ENCODE measurements at places on chromosomes 5 and 9. TPM values are rescaled to one million over a fixed set of nuclear protein-coding genes. Genes with fewer than 3 reads are reported as not detected.

- DNase-seq = no peak
Measured at GRCh38 chr5:146079695-146080373, 25.5 kb downstream of the PLAC8L1 start.

- DNase-seq = no peak
Measured at GRCh38 chr9:81855538-81855937, 72.7 kb upstream of the SPATA31D4 start.

DNA sequence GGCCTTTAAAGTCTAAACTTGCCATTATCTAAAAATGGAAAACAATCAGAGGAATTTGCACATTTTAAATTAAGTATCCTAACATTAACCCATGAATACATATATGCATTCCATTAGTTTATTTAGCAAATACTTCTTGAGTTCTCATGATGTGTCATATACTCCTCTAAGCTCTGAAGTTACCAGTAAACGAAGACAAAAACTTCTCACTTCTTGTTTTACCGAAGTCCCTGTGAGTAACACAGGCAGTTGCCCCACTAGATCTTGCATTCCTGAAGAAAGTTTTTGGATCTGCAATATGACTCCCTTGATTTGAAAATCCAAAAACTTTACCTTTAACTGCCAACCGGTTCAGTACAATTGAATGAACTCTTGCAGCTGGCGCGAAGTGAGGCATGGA lies 439.0 kb upstream of the MPDZ start:
- no peak for DNase-seq

DNA sequence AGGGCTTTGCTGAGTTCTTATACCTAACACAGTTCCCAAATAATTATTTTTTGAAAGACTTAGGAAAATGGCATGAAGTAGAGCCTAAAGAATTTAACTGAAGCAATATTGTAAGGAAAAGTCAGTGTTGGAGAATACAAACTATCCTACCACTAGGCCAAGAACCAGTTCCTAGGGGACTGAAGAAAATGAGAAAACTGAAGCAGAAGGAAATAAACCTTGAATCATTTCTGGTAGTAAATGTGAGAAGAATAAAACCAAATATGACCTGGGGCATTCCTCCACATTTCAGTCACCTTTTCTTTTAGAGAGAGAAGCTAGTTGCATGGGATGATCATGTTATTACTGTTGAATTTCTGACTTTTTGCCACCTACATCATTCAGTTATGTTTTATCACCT lies 1393.9 kb upstream of the C9orf72 start:
- no peak for DNase-seq

DNA sequence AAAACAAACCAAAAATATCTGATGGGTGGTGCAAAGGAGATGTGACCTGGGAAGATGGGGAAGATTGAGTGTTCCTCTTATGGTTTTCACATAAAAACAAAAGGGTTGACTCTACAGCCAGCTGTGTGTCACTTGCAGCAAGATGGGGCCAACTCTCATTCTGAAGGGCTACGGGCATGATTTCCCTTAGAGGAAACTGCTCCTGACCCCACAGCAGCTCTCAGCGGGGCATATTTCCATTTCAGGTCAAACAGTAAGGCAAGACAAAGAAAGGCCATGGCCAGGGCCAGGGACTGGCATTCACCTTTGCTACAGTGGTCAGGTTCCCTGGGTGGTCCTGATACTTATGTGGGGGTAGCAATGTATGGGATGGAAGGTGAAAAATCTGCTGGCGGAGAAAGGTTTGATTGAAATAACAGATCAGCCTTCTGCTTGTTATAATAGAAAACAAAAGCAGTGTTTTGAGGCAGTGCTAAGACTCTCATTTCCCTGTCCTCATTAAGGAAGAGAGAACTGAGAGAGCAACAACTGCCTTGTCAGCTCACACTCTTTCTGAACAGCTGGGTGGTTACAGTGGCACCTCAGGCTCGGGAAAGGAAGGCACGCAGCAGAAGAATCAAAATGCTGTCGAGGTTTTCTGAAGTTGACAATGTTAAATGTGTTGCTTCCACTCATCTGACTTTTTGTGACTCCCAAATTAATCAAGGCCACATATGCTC lies 120.7 kb upstream of the PCA3 start:
- no peak for DNase-seq

GRCh38 chr9:83068414-83068813 lies 5.5 kb upstream of the RASEF start:
- no peak for DNase-seq

DNA sequence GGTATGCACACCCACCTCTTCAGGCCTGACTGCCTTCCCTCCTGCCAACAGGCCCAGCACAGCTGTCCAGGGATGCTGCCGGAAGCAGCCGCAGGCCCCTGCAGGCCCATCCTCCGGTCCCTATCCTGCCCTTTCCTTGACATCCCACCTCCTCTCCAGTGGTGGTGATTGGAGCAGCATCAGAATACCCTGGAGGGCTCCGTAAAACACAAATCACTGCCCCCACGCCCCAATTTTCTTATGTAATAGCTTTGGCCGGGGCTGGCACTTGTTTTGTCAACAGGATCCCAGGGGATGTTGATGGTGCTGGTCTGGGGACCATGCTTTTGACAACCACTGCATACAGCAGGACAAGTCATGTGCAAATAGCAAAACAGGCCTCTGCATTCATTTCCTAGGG lies 274.5 kb downstream of the GADD45G start:
- no peak for DNase-seq

DNA sequence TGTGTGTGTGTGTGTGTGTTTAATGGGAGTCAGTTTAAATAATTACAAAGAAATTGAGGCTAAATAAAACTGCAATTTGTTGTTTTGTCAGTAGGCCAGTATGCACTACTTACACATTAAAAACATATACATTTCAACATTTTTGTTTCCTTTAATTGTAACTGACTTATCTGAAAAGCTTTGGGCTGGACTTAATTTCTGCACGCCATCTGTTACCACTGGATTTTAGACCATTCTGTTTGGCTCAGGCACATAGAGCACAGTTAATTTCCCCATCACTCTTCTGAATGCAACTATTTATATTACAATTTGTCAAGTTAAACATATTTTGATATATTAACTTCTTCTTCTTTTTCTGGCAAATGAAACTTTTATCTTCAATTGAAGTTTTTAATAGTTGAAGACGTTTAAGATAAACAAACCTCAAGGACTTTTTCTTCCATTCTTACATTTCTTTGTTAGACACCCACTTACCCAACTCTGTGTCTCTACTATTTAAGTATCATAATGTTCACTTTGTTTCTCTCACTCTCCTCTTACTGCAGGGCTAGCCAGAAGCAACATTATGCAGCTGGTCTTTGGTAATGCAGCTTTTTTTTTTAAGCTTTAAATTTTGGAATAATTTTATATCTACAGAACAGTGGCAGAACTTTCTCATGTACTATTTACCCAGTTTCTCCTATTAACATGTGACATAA lies 253.4 kb upstream of the ANKH start:
- DNase-seq = no peak

DNA sequence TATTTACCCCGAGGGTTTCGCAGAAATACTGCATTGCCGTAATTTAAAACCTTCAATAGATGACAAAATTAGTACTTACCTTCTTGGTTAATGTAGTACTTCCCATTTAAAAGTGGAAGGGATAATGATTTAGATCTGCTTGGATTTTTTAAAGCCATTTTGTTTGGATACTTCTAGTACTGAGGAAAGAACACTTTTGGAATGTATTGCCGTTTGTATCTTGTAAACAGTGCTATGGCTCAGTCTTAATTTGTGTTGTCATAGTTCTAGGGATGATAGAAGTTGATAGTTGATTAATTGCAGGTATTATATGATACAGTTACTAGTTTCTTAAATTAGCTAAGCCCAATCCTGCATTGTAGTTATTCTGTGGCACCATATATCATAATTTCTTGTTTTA lies 33.1 kb downstream of the TNPO1 start:
- no peak for DNase-seq

DNA sequence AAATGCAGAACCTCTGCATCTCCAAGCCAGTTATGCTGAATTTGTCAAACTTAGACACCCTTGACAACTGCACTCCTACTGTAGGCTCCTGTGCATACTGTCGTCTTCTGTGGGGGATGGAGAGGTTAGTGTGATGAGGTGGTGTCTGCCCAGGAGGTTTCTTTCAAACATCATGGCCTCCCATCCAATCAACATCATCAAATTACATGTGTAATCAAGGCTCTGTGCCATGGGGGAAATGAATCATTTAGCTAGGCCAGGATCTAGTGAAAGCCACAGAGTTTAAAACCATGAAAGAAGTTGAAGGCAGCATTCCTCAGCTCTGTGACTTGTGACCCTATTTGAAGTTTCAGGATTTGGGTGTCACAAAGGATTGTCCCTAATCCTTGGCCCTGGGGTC lies 240.6 kb downstream of the MARCHF11 start:
- DNase-seq = no peak

GRCh38 chr9:2227144-2227867 lies 212.2 kb downstream of the SMARCA2 start:
- no peak for DNase-seq

DNA sequence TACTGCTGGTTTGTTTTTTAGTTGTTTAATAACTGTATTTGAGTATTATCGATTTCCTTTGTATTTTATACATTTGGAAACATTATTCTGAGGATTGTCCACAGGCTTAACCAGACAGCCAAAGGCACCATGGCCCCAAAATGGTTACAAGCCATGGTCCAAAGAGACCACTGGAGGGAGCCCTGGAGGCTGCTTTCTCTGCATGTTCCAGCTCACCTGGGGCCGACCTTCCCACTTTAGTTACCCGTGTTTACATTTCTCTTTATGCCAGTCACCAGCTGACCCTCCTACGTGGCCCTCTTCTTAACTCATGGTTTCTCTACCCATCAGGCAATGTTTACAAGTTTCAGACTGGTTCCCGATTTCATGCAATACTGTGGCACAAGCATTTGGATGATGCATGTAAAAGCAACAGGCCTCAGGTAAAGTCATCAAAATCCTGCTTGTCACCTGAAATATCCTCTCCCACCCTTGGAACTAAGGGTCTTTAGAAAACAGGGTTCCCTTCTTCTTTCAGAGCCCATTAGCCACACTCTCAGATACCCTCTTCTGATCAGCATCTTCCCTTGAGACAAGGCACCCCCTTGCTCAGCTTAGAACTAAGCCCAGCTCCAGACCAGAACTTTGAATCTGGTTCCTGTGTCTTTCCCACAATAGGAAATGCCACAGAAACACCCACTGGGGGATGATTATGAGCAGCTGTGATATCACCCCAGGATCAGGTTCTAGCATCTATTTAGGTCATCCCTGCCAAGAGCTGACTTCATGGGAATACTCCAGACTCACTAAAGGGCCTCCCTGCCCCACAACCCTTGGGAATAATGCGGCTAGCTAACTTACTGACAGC lies 49.9 kb upstream of the GARNL3 start:
- DNase-seq = no peak

GRCh38 chr5:133244242-133244641 lies 192.4 kb downstream of the HSPA4 start:
- no peak for DNase-seq

GRCh38 chr9:117757561-117758190 lies 53.5 kb downstream of the TLR4 start:
- DNase-seq = no peak

- no peak for DNase-seq
Measured at GRCh38 chr9:130188860-130189481, 16.8 kb downstream of the NCS1 start.

GRCh38 chr9:131773911-131774379 lies 34.1 kb upstream of the RAPGEF1 start:
- no peak for DNase-seq

- no peak for DNase-seq
Measured at GRCh38 chr9:113597390-113598241, 134.1 kb downstream of the RGS3 start.

DNA sequence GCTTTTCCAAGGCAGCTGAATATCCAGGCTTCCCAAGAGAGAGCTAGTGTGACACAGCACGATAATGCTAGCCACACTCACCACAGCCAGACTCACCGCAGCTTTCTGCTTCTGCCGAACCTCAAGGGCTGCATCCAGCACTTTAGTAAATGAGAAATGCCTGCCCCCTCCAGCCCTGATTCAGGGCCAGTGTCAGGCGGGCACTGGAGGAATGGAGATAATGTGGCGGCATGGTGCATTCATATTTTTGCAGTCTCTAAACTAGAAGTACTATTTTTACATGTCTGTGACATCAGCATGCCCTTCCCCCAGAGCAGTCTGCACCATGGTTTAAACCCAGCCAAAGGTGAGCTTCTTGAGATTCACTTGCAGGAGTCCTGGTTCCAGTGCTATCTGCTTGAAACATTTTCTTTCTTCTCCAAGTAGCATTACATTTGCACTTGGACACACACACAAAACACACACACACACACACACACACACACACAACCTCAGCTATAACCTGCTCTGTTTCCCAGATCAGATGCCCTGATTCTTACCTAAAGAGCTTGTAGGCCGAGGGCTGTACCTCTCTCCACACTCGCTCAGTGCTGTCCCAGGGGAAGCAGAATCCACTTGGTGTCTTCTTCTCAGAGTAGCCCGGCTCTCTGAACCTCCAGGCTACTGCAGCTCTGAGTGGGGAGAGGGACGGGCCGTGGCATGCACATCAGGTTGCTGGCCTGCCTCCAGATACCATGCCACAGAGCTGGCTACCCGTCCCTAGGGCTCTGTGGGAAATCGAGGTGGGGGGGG lies at the start of gene FGF1:
FGF1 (minus strand) TSS at position 673 of the 792 bp plus-strand sequence. CDS start 71,963 bp downstream, outside the sequence.
- no peak for DNase-seq

- DNase-seq = peak; percentile 15
Measured at GRCh38 chr5:94469894-94470329, 148.5 kb downstream of the KIAA0825 start.

GRCh38 chr5:147427521-147428401 lies 82.1 kb downstream of the DPYSL3 start:
- DNase-seq = no peak

DNA sequence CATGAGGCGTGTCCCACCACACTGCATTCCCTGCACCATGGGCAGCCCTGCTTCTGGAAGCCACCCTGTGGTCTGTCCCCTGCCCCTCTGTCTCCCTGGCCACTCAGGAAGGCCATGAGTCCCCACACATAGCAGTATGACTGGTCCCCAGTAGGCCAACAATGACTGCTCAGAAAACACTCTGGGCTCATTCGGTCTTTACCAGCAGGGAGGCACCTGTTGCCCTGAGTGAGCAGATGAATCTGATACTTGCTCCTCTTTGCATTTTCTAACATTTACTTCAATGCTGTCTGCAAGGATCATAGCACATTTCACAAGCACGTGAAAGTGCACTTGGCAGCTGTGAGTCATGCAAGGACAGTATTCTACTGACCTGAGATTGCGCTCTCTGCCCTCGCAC lies 365.4 kb upstream of the IRX1 start:
- DNase-seq = no peak

Gene PGM5
- 206 TPM for total RNA-seq

Gene P4HA2
- total RNA-seq = 102 TPM

Gene ANKRD31
- 0.69 TPM for total RNA-seq

Gene SPINK1
- total RNA-seq = 274 TPM

Gene GNA14
- total RNA-seq = 17.6 TPM

Gene LPCAT1
- total RNA-seq = 31.4 TPM

Gene OBP2B
- not detected for total RNA-seq

Gene C9orf50
- not detected for total RNA-seq

Gene HMGCR
- 81.5 TPM for total RNA-seq

Gene OCLN
- total RNA-seq = 18.2 TPM

Gene TLE1
- 52.7 TPM for total RNA-seq

Gene ABO
- total RNA-seq = 1.4 TPM
